ENCODE measurements at places on chromosomes 3 and 15.

- no peak for DNase-seq
Measured at GRCh38 chr15:99430881-99431401, 134.8 kb upstream of the MEF2A start.

DNA sequence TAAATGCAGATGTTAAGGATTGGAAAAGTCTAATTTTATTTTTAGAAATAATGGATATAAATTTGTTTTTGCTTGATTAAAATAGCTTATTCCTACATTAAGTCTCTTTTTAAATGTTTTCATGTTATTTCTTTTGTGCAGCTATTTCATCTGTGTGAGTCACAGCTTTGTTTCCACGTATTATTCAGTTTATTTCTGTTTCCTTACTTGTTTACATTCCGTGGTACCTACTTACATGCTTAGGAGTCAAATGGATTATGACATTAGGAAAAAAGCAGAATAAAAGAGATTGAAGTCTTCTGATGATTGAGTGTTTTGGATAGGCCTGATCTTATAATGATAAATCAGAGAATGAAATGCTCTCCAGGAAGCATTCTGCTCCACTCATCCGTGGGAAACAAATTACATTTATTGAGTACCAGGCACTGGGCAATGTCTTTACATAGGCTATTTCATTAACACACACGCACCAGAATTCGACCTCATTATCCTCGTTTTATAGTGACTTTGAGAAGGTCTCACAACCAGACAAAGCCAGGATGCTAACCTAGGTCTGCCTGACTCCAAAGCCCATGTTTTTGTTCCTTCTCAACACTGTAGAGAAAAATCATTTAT lies 38.1 kb upstream of the RASA2 start:
- no peak for DNase-seq

DNA sequence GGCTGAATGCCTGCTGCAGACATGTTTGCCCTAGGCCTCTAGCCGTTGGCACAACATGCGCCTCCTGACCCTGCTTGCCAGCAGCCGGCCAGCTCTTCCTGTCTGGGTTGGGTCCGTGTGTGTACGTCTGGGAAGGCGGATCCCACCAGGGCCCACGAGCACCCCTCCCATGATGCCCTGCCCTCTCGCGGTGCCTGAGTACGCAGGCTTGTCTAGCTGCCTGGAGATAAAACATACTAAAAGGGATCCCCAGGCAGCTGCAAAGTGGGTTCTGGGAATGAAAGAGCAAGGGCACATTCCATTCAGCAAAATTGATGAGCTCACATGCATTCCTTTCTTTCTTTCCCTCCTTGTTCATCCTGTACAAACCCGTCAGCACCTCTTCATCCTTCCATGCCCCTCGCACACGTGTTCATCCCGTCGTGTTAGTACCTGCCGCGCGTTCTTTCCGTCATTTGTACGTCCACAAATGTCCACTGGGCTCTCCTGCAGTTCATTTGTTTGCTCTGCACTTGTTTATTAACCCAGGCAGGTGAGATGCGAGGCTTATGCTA lies 74.3 kb downstream of the FBLN2 start:
- DNase-seq, result no peak

- DNase-seq, result no peak
Measured at GRCh38 chr15:64566629-64567427, 106.5 kb downstream of the ZNF609 start.

- no peak for DNase-seq
Measured at GRCh38 chr15:72797338-72797689, 13.8 kb upstream of the ADPGK start.

DNA sequence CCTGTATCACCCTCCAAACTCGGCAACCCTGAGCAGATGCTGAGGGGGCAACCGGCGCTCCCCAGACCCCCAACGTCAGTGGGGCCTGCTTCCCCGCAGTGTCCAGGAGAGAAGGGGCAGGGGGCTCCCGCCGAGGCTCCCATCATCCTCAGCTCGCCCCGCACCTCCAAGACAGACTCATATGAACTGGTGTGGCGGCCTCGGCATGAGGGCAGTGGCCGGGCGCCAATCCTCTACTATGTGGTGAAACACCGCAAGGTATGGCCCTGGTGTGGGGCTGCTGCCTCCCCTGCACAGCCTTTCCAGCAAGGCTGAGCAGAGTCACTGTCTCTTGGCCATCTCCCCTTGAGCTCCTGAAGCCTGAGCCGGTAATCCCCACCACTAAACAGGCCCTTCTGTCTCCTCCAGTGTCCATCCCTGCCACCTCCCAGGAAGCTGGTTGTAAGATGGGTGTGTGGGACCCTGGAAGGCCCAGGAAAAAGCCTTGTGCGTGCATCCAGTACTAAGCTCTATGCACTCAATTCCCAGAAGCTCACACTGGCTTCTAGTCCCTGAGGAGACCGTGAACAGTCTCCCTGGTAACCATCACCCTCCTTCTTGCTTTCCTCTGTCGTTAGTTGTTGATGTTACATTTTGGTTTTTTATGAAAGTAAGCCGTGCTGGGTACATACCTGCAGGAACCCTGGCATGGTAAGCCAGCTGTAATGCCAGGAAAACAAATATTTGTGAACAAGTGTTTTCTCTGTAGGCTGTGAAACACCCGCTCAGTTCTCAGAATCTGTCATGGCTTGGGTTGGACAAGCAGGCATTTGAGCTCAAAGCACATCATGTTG lies 63.3 kb downstream of the BOC start:
- no peak for DNase-seq

GRCh38 chr3:171349392-171349791 lies 110.8 kb downstream of the TNIK start:
- no peak for DNase-seq

DNA sequence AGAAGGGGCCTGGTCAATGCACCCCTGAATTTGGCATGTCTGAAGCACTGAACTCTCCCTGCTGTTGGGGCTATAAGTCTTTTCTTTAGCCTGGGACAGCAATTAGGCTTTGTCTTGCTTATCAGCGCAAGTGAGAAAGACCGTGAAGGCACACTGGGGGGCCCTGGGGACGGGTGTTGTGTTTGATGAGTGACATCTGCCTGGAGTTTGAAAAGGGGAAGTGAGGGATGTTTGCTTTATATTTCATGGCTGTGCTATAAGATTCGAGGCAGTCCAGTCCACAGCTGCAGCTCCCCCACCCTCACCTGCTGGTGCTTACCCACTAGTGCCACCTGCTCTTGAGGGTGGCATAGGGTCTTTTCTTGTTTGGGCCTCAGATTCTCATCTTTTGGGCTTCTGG lies 44.8 kb downstream of the CEMIP start:
- DNase-seq, result no peak
